CD4-positive, alpha-beta T cell (primary cell): ENCODE measurements at places on chromosomes 11 and 22.
A peak's percentile ranks its signal among the peaks of the same experiment; 100 is the strongest.

DNA sequence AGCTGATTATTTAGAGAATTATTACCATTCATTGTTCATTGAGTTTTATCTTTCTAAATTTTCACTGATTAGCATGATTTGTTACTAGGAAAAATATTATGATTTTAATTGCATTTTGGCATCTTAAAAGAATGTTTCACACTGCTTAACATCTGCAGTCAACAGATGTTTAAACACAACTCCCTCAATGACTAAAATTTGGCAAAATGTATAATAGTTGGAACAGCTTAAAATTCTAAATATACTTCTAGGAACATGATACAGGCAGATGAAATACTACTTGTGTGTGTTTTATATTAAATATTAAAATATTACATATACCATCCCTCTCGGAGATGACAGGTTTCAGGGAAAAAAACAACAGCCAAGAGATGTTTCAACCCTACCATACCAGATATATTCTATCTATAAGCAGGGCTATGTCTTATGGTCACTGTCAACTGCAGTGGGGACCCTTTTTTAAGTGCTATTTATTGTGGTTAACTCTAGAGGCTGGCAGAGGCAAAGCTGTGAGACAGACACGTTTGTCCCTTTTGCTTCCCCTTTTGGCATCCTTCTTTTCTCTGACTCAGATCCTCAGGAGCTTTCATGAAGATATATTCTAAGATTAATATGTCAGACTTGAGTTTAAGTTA lies 81.9 kb downstream of the BDNF start:
- no peaks in the 10 kb centered on the region for H3K36me3 ChIP-seq
- no peak overlapping the region for H3K27ac ChIP-seq
- DNase-seq: no peak
- no peaks in the 10 kb centered on the region for H3K4me1 ChIP-seq
- H3K27me3 ChIP-seq: no peaks in the 10 kb centered on the region

DNA sequence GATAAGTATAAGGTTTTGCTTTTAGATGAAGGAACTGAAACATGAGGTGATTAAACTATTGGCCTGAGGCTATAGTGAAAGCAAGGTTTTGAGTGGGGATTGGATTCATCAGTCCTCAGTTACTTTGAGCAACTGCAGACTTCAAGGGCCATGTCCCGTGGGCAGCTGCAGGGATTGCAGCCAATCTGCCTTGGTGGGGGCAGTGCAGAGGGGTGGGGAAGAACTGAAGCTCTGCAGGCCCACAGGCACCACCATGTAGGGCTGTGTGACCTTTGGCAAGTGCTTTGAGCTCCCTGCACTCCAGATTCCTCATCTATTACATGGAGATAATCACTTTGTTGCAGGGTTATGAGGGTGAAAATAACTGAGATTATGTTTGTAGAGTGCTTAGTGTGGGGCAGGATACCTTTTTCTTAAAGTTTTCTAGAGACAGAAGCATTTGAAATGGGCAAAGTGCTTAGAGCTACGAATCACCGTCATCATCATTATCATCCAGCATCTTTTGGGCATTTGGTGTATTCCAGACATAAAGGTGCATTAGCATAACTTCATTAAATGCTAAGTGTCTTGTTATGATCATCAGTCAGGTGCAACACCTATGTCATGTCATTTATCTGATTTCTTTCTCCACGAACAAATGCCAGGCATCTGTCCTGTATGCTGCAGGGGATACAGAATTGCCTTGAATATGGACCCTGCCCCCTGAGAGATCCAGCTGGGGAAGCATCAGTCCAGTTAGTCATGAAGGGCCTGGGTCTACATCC lies 72.1 kb upstream of the TENM4 start:
- no peaks in the 10 kb centered on the region for H3K36me3 ChIP-seq
- H3K27me3 ChIP-seq: peaks cover 1% of the 10 kb centered on the region

- peaks cover 55% of the 10 kb centered on the region for H3K4me1 ChIP-seq
- H3K36me3 ChIP-seq: peaks cover 45% of the 10 kb centered on the region
Measured at GRCh38 chr11:46701078-46701654, 335 bp downstream of the ZNF408 start.

- H3K4me3 ChIP-seq: no peak overlapping the region
- no peak for DNase-seq
- peaks cover 25% of the 10 kb centered on the region for H3K4me1 ChIP-seq
Measured at GRCh38 chr11:67586568-67587250, 3.1 kb downstream of the GSTP1 start.

GRCh38 chr11:67113231-67113721 lies 5.8 kb upstream of the KDM2A start:
- no peaks in the 10 kb centered on the region for H3K36me3 ChIP-seq
- H3K4me3 ChIP-seq: no peak overlapping the region
- DNase-seq: no peak
- no peak overlapping the region for H3K27ac ChIP-seq
- peaks cover 16% of the 10 kb centered on the region for H3K4me1 ChIP-seq

DNA sequence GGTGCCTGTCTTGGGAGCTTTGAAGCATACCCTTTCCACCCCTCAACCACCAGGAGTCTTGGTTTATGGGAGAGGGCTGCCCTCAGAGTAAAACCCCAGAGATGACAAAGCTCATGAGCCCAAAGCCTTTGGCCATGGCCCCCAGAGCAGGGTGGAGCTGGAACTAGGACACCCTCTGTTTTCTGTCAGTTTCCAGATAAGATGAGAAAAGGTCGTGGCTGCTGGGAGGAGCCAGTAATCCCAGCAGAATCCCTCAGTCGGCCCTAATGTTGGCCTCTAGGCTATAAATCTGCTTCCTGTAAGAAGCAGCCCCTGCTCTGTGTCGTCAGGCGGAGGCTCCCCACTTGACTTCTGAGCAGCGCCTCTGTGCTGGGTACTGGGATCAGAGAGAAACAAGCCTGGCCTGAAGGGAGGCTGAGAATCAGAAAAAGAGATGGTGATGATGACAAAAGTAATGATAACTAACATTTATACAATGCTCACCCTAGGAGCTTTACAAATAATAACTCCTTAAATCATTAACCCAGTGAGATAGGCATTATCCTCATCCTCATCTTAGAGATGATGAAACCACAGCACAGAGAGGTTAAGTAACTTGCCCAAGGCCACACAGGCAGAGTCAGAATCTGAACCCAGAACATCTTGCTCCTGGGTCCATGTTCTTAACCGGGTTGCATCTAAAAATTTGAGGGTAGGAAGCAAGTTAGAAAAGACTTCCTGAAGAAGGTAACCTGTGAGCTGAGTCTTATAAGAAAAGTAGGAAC lies 471.4 kb downstream of the SOX6 start:
- no peaks in the 10 kb centered on the region for H3K36me3 ChIP-seq
- DNase-seq: no peak
- H3K27me3 ChIP-seq: no peaks in the 10 kb centered on the region

GRCh38 chr11:47848700-47849155 lies 578 bp upstream of the NUP160 start:
- H3K4me3 ChIP-seq: peak overlapping the region; percentile 75
- H3K36me3 ChIP-seq: peaks cover 23% of the 10 kb centered on the region
- H3K4me1 ChIP-seq: peaks cover 50% of the 10 kb centered on the region
- DNase-seq: no peak
- no peaks in the 10 kb centered on the region for H3K27me3 ChIP-seq

DNA sequence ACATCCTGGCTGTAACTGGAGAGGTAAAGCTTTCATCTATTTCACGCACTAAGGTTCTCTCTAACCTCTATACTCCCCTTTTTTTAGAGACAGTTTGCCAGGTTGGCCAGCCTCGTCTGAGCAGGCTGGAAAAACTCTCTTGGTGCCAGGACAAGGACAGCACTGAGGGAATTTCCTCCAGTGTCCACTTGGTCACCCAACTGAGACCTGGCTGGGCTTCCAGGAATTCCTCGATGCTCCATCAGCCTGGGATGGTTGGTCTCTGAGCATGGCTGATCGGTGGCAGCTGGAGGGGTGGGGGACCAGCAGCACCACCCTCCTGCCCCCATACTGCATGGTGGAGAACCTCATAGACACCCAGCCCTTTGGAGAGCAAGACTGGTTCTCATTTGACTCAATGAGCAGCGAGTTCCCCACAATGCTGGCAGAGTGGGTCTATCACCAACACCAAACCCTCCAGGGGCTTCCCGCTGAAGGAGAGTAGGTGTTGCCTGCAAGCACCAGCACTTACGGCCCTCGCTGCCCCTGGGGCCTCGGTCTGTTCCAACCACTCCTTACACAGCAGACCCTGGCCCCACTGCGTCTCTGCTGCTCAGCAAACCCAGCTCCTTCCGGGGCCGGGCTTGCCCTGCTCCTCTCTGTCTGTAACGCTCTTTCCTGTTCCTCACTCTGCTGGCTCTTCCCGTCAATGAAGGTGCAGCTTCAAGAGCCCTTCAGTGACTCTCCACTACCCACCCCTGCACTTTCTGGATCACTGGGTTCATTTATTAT lies 122.2 kb downstream of the ST3GAL4 start:
- H3K4me3 ChIP-seq: peak overlapping the region; percentile 7
- H3K4me1 ChIP-seq: peaks cover 17% of the 10 kb centered on the region
- no peaks in the 10 kb centered on the region for H3K27me3 ChIP-seq
- H3K36me3 ChIP-seq: no peaks in the 10 kb centered on the region
- H3K27ac ChIP-seq: no peak overlapping the region
- DNase-seq: no peak

GRCh38 chr22:46673205-46673604 lies 53.0 kb downstream of the GRAMD4 start:
- H3K4me3 ChIP-seq: no peak overlapping the region
- peaks cover 5% of the 10 kb centered on the region for H3K36me3 ChIP-seq
- no peaks in the 10 kb centered on the region for H3K27me3 ChIP-seq

- H3K27ac ChIP-seq: no peak overlapping the region
- H3K4me1 ChIP-seq: no peaks in the 10 kb centered on the region
- no peaks in the 10 kb centered on the region for H3K27me3 ChIP-seq
- no peak overlapping the region for H3K4me3 ChIP-seq
- H3K36me3 ChIP-seq: no peaks in the 10 kb centered on the region
- no peak for DNase-seq
Measured at GRCh38 chr11:77309401-77310085, 8.1 kb upstream of the GDPD4 start.

DNA sequence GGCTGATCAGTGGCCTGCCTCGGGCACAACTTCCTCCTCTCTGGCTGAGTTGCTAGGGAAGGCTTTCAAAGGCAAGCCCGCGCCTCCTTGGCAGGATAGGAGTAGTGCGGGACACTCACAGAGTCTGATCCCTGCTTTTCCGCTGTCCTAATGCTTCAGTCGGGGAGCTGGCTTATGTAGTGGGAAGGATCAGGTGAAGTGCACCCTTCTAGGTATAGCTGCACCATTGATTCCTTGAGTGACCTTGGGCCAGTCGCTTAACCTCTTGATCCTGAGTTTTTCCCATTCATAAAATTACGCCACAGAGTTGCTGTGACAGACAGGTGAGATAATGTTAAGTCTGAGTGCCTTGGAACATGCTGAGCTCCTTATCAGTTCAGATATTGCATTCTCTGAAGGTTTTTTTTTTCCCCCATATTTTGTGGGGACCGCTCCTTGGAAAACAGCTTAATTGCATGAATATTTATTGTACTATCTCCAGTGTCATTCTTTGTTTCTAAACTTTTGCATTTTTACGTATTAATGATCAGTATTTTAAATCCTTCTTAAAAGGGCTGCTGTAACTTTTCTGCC lies 961 bp downstream of the IPO7 start:
- H3K27me3 ChIP-seq: no peaks in the 10 kb centered on the region
- peaks cover 31% of the 10 kb centered on the region for H3K4me1 ChIP-seq
- no peak for DNase-seq

DNA sequence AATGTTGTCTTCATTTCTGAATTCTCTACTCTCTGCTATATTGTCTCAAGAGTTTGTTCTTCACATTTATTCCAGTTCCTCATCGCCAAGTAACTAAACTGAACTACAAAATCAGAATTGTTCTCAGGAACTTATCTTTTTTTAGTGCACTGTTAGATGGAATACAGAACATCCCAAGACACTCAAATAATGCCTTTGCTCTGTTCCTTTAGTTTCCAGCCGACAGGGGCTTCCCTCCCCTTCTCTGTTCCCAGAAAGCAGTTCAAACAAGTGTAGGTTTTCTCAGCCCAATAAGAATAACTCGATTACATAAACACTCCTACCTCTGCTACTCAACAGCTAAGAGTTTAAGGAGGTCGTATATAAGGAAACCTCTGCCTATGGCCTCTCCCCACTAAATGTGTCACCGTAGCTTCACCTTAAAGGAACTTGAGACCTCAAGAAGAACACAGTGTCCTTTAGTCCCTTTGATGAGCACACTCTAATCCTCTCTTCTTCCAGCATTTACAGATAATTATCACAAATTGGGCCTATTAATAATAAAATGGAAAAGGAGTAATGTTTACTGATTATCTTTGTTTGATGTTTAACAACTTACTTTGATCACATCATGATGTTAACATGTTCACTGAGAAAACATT lies 6.9 kb downstream of the POU2AF3 start:
- H3K4me1 ChIP-seq: no peaks in the 10 kb centered on the region
- no peak overlapping the region for H3K4me3 ChIP-seq
- no peaks in the 10 kb centered on the region for H3K36me3 ChIP-seq
- peaks cover 13% of the 10 kb centered on the region for H3K27me3 ChIP-seq

GRCh38 chr11:118628432-118628831 lies 21.0 kb downstream of the PHLDB1 start:
- H3K4me3 ChIP-seq: no peak overlapping the region
- H3K36me3 ChIP-seq: no peaks in the 10 kb centered on the region
- no peaks in the 10 kb centered on the region for H3K27me3 ChIP-seq
- H3K27ac ChIP-seq: no peak overlapping the region
- no peaks in the 10 kb centered on the region for H3K4me1 ChIP-seq

GRCh38 chr11:819943-820649 lies 1.4 kb downstream of the PNPLA2 start:
- no peaks in the 10 kb centered on the region for H3K27me3 ChIP-seq
- peaks cover 32% of the 10 kb centered on the region for H3K36me3 ChIP-seq
- H3K4me1 ChIP-seq: peaks cover 34% of the 10 kb centered on the region
- no peak overlapping the region for H3K27ac ChIP-seq
- peak; percentile 97 for DNase-seq

- no peak overlapping the region for H3K4me3 ChIP-seq
- H3K4me1 ChIP-seq: peaks cover 29% of the 10 kb centered on the region
- DNase-seq: no peak
- no peak overlapping the region for H3K27ac ChIP-seq
- no peaks in the 10 kb centered on the region for H3K27me3 ChIP-seq
Measured at GRCh38 chr22:38955926-38956325, 1.5 kb upstream of the APOBEC3A start.

- H3K4me1 ChIP-seq: no peaks in the 10 kb centered on the region
- H3K27ac ChIP-seq: no peak overlapping the region
- H3K36me3 ChIP-seq: no peaks in the 10 kb centered on the region
- peaks cover 8% of the 10 kb centered on the region for H3K27me3 ChIP-seq
- H3K4me3 ChIP-seq: no peak overlapping the region
Measured at GRCh38 chr11:96524475-96524874, 134.7 kb downstream of the JRKL start.

GRCh38 chr11:61923166-61924063 lies 6.0 kb upstream of the RAB3IL1 start:
- H3K4me1 ChIP-seq: no peaks in the 10 kb centered on the region
- H3K36me3 ChIP-seq: no peaks in the 10 kb centered on the region
- no peak for DNase-seq
- no peak overlapping the region for H3K27ac ChIP-seq
- no peak overlapping the region for H3K4me3 ChIP-seq
